MG63 (cell line): ENCODE measurements at places on chromosomes 7 and 10. TPM values are rescaled to one million over a fixed set of nuclear protein-coding genes. Genes with fewer than 3 reads are reported as not detected.
A peak's percentile ranks its signal among the peaks of the same experiment; 100 is the strongest.

- peak; percentile 27 for DNase-seq
Observed at GRCh38 chr7:341841-342638, 52.1 kb downstream of the FOXL3 start.

- DNase-seq: no peak
Observed at GRCh38 chr7:66748791-66749190, 8.3 kb downstream of the RABGEF1 start.

GRCh38 chr10:130959752-130960195 is 351.7 kb downstream of the TCERG1L start:
- no peak for DNase-seq

DNA sequence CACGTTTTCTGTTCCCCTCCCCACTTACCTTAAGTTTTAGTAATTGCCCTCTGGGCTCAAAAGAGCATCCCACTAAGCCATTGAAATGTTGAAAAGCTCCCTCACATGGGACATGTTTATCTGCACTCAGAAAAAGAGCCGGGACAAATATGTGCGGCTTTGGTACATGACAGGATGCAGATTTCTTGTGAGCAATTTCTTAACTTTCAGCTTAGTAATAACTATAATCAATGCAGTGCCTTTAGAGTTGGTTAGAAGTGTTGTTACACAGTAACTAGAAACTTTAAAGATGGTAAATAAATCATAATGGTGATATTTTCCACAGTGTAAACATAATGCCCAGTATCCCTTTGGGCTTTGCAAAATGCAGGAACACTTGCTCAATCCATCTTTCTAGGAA is 89.2 kb downstream of the ZNF365 start:
- no peak for DNase-seq

- DNase-seq: no peak
Observed at GRCh38 chr10:121450247-121450646, 148.0 kb downstream of the FGFR2 start.

DNA sequence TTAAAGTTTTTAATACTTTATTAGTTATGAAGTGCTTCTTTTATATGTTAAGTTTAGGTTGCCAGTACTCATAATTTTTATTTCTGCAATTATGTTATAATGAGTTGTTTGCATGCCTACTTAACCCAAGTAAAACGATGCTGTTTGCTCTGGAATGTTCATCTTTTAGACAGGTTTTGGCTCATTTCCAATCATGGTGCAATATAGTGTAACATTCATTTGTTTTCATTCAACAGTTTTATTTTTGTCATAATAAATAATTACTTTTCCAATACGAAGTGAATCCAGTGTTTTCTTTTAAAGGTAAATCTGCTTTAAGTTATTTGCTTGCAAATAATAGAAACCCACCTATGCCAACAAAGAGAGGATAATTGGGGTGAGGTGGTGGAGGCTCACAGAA is 22.1 kb downstream of the ARL5B start:
- DNase-seq: no peak

DNA sequence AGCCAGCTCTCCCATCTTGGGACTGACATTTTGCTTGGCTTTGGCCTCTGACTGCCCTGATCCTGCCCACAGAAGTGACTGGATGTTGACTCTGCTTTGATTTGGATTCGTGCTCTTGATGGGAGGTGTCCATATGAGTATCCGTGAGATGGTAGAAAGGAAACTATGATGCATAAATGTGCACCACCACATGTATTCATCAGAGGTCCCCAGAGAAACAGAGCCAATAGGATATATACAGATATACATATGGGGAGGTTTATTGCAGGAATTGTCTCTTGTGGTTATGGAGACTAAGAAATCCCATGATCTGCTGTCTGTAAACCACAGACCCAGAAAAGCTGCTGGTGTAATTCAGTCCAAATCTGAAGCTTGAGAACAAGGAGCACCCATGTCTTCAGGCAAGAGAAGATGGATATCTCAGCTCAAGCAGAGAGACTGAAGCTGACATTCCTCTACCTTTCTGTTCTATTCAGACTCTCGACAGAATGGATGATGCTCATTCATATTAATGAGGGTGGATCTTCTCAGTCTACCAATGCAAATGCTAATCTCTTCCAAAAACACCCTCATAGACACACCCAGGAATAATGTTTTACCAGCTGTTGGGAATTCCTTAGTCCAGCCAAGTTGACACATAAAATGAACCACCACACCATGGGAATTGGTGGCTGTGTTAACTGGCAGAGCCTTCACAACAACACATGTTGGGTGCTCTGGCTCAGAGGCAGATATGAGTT is 390.7 kb downstream of the CCSER2 start:
- DNase-seq: no peak

- DNase-seq: peak; percentile 17
Observed at GRCh38 chr7:43648473-43649406, 65.8 kb downstream of the STK17A start.

DNA sequence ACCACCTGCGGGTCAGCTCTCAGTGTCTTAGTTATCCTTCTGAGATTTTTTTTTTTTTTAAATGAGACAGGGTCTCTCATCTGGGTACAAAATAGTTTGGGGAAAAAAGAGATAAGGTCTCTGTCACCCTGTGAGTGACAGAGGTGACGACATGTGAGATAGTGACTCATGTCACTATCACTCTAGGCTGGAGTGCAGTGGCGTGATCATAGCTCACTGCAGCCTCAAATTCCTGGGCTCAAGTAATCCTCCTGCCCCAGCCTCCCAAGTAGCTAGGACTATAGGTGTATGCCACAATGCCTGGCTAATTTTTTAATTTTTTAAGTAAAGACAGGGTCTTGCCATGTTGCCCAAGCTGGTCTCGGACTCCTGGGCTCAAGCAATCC is 10.4 kb downstream of the BLVRA start:
- no peak for DNase-seq

DNA sequence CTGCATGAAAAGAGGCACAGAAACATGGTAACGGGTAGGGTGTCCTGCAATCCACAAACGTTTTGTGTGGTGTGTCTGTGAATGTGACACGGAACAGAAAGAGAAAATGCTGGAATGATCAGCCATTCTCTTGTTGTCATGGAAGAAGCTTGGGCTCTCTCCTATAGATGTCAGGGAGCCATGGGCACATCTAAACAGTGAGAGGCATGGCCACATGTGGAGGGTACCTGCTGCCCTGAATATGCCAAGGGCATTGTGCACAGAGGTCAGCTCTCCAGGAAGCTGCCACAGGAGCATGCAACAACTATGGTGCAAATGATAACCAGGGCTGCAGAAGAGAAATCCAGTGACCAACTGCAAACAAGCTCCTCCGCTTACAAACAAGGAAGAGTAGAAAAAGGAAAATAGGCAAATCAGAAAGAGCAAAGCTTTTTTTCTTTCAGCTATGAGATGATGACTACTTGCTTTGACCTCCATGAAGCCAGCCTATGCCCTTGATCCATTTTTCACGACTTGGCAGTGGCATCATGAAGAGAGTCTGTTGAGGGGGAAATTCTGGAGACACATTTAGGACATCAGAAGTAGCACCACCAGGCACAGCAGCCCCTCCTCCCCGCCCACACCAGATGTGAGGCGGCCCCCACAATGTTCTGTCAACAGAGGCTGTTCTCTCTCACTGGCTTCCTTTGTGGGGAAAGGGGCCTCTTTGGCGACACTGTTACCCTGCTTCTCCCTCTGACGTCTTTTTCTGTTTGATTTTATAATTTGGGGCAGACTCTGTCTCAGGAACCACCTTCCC is 4.8 kb upstream of the PDE1C start:
- no peak for DNase-seq

DNA sequence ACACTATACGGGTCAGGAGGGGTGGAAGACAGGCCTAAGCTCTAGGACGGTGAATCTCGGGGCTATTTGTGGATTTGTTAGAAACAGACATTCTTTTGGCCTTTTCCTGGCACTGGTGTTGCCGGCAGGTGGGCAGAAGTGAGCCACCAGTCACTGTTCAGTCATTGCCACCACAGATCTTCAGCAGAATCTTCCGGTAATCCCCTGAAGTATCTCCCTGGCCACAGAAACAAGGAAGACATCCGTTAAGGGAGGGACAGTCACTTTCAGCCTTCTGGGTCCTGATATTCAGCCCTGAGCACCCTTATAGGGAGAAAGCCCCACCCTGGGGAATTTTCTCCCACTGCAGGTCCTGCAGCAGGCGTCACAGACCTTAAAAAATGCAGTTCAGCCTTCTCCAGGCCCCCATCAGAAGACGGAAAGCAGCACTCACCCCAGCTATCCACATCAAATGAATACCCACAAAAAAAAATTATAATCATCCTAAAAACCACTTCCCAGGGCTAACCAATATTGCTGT is 23.2 kb downstream of the PLAC9 start:
- no peak for DNase-seq

GRCh38 chr7:107846324-107846723 is 43.3 kb upstream of the SLC26A3 start:
- no peak for DNase-seq

SFTPA1 gene
- not detected in 2 replicates for total RNA-seq

VSTM4 gene
- total RNA-seq: 1.7 and 2.8 TPM in 2 replicates

ZNF398 gene
- total RNA-seq: 2.2 and 2.6 TPM in 2 replicates

EBLN1 gene
- total RNA-seq: not detected in 2 replicates

RET gene
- not detected in 2 replicates for total RNA-seq

ADO gene
- 20.2 and 20.8 TPM in 2 replicates for total RNA-seq

PTPRN2 gene
- total RNA-seq: 0.16 TPM in 1 of 2 replicates, not detected in the other

GNAI1 gene
- total RNA-seq: 8.8 and 13.8 TPM in 2 replicates
